Stimulated activated CD4-positive, alpha-beta T cell treated with anti-CD3 and anti-CD28 coated beads, Interleukin-1b, Interleukin-23, amount 100 ng/mL, for 1 hour (primary cell): ENCODE measurements at places on chromosomes 2 and 18.

DNA sequence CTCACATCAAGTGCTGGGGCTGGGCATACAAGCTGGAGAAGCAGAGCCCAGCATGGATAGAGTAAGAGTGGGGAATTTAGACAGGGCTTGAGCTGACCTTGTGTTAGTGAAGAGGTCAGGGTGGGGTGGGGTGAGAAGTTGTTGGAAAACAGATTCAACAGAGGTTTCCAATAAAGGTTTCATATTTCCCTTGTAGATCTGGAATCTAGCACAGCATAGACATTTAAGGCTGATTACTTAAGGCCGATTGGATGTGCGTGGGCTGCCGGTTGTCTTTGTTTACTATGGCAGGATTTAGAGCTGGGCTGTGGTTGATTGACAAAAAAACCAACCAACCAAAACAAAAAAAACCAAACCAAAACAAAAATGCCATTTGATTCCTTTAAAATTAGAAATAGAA lies 114.9 kb upstream of the SEC11C start:
- no peak for DNase-seq

DNA sequence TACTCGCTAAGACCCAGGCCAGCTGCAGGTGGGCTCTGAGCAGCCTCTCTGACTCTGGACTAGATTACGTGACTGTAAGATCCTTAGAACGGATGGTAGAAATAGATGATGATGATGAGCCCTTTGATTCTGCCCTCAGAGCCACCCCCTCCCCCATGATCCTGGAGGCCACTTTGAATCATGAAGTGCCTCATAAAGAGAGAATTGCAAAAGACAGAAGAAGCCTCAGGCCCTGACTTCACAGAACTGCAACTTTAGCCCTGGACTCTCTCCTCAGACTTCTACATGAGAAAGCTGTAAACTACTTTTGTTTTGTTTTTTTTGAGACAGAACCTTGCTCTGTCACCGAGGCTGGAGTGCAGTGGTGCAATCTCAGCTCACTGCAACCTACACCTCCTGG lies 15.4 kb upstream of the TET3 start:
- DNase-seq: no peak

GRCh38 chr2:177740700-177741099 lies 331.9 kb downstream of the PDE11A start:
- no peak for DNase-seq

DNA sequence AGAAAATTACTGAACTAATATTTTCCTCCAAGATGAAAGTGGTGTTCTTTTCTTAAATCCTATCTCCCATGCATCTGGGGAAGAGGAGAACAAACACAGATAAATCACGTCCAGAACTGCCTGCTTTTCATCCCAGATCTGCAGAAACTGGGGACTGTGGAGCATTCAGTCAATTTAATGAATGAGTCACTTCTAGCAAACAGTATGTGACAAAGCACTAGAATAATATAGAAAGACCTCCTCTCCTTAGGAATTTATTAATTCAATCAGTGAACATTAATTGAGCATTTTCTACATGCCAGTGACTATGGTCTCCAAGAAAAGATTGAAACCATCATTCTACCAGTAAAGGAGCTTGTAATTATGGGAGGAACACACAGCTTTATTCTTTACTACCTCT lies 693.4 kb upstream of the ID2 start:
- no peak for DNase-seq

- DNase-seq: no peak
Observed at GRCh38 chr2:40611196-40611595, 159.3 kb upstream of the SLC8A1 start.

GRCh38 chr2:10012963-10013461 lies 30.3 kb upstream of the KLF11 start:
- no peak for DNase-seq

- DNase-seq: no peak
Observed at GRCh38 chr2:216850665-216851322, 9.1 kb downstream of the TNP1 start.

DNA sequence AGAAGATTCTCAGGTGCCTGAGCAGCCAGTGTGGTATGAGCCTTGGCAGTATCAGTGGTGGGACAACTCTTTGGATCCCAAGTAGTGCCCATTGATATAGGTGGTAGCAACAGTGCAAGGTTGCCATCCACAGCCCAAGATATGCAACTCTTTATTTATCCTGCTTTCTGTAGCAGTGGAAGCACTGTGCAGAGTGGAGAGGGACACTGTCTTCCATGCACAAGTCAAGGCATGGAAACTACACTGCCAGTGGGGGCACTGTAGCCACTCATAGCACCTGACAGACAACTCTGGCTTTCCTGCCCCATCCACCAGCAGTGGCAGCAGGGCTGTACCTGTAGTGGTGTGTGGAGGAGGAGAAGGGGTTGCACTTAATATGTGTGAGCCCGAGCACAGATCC lies 409.6 kb upstream of the TMEFF2 start:
- DNase-seq: no peak

- no peak for DNase-seq
Observed at GRCh38 chr18:74521068-74521725, 13.1 kb upstream of the CNDP1 start.

DNA sequence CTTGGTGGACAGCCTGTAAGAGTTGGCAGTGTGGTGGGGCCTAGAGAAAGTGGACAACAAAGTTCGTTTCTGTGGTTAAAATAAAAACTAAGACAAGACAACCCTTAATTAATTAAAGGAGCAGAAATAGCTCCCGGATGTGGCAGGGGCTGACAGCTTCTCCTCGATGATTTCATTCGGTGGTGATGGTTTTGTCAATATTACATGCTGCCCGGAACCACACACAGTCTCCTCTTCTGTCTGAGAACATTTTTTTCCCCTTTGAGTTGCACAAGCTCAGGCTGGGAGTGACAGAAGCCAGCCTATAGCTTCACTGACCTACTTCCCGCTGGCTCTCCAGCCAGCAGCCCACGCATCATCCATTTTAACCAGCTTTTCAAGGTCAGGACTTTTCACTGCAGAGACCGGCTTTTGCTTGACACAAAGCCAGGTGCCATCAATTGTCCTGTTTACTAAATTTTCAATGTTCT lies 378.8 kb downstream of the SLC4A3 start:
- DNase-seq: no peak

DNA sequence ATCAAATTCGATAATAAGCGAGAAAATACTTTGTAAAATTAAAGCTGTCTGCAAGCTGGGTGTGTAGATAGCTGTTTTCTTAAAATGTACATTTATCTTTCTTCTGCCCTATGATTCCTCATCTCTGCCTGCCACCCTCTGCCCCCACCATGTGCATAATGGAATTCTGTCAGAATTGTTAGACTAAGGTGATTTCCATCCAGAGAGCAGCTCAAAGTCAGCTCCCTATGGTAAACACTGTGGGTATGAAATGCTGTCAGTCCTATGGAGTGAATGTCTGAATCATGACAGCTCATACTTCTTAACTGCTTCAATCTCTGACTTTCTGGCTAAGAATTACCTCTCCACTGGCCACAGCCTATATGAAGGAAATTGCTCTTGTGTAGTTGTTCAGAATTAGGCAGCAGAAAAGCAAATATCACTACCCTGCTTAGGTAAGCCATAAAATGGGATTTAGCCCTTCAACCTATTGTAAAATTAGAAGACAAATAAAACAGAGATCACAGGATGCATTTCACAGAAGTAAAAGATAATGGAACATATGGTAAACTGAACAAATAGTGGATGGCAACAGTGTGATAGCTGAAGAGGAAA lies 137.7 kb downstream of the CD8B2 start:
- no peak for DNase-seq

GRCh38 chr2:85901155-85901554 lies 12.4 kb upstream of the ST3GAL5 start:
- DNase-seq: no peak

- DNase-seq: no peak
Observed at GRCh38 chr2:65782186-65782585, 349.8 kb upstream of the SPRED2 start.

GRCh38 chr2:173058097-173058496 lies 17.5 kb upstream of the MAP3K20 start:
- no peak for DNase-seq

- no peak for DNase-seq
Observed at GRCh38 chr2:20664431-20665242, 2.3 kb upstream of the GDF7 start.

DNA sequence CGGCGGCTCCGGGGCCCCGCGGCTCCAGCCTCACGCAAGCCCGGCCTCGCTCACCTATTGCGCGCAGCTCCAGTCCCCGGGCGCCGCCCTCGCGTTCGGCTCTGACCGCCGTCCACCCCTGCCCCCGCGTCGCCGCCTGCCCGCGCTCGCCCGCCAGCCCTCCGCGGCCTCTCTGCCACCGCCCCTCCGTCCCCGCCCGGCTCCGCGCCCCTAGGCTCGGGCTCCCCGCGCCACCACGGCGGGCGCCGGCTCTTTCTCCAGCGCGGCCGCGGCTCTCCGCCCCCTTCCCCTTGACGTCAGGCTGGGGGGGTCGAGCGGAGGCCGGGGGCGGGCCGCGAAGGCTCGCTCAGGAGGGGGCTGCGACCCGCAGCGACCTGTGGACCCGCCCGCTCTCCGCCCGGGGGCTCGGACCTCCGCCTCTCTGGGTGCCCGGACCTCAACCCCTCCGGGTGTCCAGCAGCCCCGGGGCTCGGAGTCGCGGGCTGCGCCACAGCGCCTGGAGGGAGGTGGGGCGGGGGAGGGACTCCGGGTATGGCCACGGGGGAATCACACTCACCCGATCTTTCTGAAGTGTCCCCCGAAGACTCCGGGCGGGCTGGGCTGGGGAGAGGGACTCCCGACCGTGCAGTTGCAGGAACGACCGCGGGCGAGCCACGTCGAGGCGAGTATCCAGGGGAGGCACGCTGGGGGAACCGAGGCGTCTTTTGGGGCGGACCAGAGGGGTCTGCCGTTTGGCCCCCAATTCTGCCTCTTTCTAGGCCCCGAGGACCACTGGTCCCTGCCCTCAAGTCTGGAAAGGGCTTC lies at the start of gene SEMA4C:
Gene SEMA4C (minus strand): TSS at position 259 of the 804 bp plus-strand sequence. CDS start 2,194 bp downstream, outside the sequence.
- DNase-seq: no peak
